ENCODE measurements at places on chromosomes 12 and 14.
A peak's percentile ranks its signal among the peaks of the same experiment; 100 is the strongest.

GRCh38 chr12:122295877-122296276, 29.6 kb upstream of the VPS33A start:
- DNase-seq = no peak

GRCh38 chr12:121804417-121805111, 755 bp downstream of the SETD1B start:
- no peak for DNase-seq

- DNase-seq = no peak
Measured at GRCh38 chr12:3165078-3165980, 88.2 kb downstream of the TSPAN9 start.

DNA sequence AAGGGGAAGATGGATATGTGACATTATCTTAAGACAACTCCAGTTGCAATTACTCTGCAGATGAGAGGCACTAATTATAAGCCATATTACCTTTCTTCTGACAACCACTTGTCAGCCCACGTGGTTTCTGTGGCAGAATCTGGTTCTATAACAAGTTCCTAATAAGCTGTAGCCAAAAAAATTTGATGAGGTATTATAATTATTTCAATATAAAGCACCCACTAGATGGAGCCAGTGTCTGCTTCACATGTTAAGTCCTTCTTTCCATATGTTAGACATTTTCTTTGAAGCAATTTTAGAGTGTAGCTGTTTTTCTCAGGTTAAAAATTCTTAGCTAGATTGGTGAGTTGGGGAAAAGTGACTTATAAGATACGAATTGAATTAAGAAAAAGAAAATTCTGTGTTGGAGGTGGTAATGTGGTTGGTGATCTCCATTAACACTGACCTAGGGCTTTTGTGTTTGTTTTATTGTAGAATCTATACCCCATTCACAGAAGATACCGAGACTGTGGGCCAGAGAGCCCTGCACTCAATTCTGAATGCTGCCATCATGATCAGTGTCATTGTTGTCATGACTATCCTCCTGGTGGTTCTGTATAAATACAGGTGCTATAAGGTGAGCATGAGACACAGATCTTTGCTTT, 36.9 kb downstream of the PSEN1 start:
- peak; percentile 14 for DNase-seq

DNA sequence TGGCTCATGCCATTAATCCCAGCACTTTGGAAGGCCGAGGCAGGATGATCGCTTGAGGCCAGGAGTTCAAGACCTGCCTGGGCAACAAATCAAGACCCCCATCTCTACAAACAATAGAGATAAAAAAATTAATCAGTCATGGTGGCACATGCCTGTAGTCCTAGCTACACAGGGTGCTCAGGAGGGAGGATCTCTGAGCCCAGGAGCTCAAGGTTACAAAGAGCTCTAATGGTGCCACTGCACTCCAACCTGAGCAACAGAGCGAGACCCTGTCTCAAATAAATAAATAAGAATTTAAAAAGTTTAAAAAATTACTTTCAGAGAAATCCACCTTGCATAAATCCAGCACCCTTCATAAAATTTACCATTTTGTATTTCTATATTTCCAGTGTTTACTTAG, 2.2 kb downstream of the KLRF1 start:
- DNase-seq = no peak

- DNase-seq = peak; percentile 8
Measured at GRCh38 chr12:95918194-95918993, 24.0 kb downstream of the CCDC38 start.

GRCh38 chr12:58583529-58583928, 336.8 kb downstream of the LRIG3 start:
- no peak for DNase-seq

DNA sequence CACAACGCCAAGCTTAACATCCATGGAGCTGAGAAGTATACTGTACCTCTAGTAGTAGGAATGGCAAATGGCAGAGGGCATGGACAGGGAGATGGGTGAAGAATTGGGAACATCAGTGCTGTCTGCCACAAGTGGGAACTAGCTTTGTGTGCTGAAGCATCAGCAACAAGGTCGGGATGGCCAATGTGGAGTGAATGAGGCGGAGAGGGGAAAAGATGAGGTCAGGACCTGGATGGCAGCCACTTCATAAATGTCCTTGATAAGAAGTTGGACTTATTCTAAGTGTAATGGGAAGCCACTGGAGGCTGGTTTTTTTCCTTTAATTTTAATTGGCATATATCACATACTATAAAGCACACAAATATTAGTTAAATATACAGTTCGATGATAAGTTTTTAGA, 21.9 kb upstream of the CLMN start:
- no peak for DNase-seq

GRCh38 chr14:48096897-48097296, 421.5 kb upstream of the MDGA2 start:
- DNase-seq = no peak

DNA sequence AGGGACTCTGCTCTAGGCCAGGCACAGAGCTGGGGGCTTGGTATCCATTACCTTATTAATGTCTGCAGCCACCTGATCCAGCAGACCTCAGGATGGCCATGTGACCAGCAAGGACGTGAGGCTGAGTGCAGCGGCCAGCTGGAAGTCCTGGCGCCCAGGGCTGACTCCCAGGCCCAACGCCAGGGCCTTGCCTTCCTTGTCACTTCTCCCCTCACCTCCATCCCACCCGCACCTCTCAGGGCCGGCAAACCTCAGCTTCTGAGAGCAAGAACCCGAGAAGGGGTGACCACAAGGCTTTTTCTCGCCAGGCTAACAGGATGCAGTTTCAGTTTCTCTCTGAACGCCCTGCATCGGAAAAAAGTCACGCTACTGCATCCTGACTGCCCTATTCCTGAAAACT, 15.4 kb downstream of the RAB35 start:
- no peak for DNase-seq

DNA sequence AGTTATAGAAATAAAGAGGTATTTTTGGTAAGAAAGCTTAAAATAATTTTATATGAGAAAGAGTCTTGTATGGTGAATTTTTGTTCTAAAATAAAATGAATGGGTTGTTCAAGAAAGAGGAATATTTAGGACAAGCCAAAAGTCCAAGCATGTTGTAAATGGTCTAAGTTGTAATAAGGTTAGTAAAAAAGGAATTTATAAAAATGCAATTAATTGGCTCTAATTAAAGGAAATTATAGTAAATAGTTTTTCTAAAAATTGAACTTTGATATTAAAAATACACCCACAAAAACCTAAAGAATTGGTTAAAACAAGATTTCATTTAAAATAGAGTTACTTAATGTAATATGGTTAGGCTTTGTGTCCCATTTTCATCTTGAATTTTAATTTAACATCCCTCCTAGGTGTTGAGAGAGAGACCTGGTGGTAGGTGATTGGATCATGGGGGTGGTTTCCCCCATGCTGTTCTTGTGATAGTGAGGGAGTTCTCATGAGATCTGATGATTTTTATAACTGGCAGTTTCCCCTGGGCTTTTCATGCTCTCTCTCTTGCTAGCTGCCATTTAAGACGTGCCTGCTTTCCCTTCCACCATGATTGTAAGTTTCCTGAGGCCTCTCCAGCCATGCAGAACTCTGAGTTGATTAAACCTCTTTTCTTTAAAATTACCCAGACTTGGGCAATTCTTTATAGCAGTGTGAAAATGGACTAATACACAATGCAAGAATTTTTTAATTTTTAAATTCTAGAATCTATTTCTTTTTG, 13.0 kb downstream of the SLC22A17 start:
- DNase-seq = no peak

DNA sequence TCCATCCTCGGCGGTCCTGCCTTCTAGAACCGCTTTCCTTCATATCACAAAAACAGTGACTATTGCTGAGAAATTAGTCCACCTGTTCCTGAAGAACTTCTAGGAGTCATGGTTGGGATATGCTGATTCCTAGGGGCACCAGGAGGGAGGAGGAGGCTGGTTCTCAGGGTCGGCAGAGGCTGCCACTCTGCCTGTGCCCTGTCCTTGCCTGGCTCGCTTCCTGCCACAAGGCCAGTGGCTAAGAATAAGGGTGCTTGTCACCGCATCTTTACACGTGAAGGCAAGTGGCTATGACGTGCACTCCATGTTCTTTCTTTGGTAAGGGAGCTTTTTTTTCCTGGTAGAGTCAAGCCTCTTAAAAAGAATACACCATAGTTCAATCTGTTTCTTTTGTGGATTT, 18.7 kb upstream of the DGLUCY start:
- no peak for DNase-seq

DNA sequence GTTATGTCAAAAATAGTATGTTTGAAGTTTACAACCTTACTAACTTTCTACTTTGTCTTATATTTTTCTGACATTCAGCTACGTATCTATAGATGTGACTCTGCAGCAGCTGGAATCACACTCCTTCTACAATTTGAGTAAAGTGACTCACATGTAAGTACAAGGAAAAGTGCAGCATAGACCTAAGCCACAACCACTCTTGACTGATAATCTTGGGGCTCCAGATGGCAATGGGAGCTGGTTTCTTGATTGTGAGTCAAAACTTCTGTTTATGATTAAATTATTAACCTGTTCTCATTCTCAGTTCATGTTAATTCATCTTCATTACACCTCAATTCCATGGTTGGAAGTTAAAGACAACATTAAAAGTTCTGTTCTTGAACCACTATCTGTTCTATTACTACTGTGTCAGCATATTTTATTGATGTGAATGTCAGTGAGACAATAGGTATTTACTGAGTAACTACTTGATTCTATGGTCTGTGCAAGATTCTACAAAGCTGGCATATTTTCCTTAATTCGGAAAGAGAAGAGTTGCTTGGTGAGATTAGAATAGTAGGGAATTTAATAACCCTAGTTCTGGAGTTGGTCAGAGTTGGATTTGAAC, 112.9 kb downstream of the TSHR start:
- no peak for DNase-seq
